ENCODE measurements at places on chromosomes 4 and X. TPM values are rescaled to one million over a fixed set of nuclear protein-coding genes. Genes with fewer than 3 reads are reported as not detected.
A peak's percentile ranks its signal among the peaks of the same experiment; 100 is the strongest.

Gene SRPX2
- 25.9 TPM for polyA plus RNA-seq

Gene MAGEC1
- not detected for polyA plus RNA-seq

Gene AMOT
- polyA plus RNA-seq, result 30.6 TPM

Gene EMCN
- polyA plus RNA-seq, result 30.2 TPM

DNA sequence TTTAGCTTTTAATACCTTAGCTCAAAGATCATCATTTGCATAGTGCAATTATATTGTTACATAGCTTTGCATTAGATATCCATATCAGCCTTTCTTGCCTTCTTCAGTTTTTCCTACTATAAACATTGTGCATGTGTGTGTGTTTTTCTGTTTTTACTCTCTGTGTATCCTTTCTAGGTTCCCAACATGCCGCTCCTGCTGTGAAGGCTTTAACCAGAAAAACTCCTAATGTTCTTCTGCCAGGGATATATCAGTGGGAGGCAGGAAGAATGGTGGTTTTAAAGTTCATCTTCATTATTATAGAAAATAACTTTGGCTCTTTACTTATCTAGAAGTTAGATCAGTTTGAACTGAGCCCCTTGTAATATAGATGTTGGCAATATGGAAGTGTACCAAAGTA is 61.2 kb downstream of the CPE start:
- H3K27me3 ChIP-seq, result no peaks in the 10 kb centered on the region
- no peak overlapping the region for H3K27ac ChIP-seq
- no peak overlapping the region for H3K4me3 ChIP-seq
- DNase-seq, result no peak
- no peaks in the 10 kb centered on the region for H3K4me1 ChIP-seq

- peak; percentile 86 for DNase-seq
- H3K36me3 ChIP-seq, result no peaks in the 10 kb centered on the region
- H3K4me1 ChIP-seq, result no peaks in the 10 kb centered on the region
- no peak overlapping the region for H3K4me3 ChIP-seq
Measured at GRCh38 chr4:126756050-126756829, 876.5 kb upstream of the INTU start.

DNA sequence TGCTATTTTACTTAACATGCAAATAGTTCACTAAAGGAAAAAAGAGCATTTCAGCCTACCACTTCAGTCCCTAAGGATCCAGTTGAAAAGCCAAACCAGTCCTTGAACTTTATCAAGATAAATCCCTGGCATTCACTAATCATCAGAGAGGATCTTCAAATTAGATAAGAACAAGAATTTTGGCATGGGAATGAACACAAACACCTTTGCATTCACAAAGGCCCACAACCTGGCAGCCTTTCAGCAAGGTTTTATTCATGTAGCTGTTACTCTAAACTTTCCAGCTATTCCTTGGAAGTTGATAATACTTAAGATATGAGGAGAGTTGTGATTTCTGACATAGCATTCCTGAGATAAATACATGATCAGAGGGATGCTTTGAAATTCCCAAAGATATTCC is 193.4 kb downstream of the LRBA start:
- DNase-seq, result no peak
- no peaks in the 10 kb centered on the region for H3K27me3 ChIP-seq
- no peak overlapping the region for H3K4me3 ChIP-seq
- no peaks in the 10 kb centered on the region for H3K4me1 ChIP-seq
- no peak overlapping the region for H3K27ac ChIP-seq
